ENCODE measurements at places on chromosomes 3 and 15.

- DNase-seq: peak; percentile 48
These were observed 9.6 kb downstream of the KBTBD13 start for GRCh38 chr15:65085990-65086679.

DNA sequence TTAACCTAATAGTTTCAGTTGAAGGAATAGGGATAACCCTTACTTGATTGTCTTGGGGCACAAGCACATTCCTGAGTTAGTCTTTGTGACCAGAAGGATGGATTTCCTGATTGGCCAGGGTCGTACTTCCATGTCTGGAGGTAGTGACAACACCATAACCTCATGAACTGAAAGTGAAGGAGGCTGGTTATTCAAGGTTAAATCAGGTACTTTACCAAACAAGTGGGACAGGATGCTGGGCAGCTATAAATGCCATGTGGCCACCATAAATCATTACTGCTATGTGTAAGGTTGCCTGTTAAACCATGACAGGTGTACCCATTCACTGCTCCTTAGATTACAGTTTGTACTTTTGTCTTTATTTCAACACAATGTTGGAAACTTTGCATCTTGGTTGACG lies 128.3 kb upstream of the SAMMSON start:
- DNase-seq: no peak

DNA sequence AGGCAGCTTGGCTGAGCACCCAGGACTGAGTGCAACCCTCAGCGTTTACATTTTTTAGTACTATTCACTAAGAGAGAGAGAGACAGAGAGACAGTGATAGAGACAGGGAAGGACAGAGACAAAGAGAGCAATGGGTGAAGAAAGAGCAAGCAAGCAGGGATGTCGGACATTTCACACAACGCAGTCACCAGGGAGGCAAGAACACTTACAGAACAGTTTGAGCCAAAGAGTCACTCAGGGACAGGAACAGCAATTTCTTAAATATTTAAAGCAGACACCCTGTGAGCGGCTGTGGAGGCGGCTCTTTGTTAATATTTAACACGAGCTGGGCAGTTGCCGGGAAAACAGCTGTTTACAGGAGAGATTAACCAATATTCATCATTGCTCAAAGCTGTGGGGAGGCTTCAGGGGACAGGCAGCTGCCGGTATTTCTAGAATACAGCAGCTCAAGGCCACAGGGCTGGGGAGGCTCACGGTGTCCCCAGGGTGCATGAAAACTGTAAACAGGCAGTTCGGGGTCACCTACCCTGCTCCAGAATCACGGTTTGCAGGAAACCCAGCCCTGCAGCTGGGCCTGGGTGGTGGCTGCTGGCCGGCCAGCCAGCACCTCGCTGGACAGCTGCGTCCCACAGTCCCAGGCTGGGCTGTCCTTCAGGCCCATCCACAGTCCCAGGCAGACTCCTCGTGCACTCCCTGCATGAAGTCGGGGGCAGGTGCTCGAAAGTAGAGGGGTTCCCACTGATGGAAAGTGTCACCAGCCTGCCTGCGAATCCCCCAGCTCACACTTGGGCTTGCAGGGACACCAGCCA lies 38.8 kb upstream of the PCSK6 start:
- peak; percentile 36 for DNase-seq

- no peak for DNase-seq
These were observed 9.1 kb upstream of the ABHD2 start for GRCh38 chr15:89078851-89079810.

GRCh38 chr15:92355307-92355706 lies 38.4 kb upstream of the ST8SIA2 start:
- no peak for DNase-seq

DNA sequence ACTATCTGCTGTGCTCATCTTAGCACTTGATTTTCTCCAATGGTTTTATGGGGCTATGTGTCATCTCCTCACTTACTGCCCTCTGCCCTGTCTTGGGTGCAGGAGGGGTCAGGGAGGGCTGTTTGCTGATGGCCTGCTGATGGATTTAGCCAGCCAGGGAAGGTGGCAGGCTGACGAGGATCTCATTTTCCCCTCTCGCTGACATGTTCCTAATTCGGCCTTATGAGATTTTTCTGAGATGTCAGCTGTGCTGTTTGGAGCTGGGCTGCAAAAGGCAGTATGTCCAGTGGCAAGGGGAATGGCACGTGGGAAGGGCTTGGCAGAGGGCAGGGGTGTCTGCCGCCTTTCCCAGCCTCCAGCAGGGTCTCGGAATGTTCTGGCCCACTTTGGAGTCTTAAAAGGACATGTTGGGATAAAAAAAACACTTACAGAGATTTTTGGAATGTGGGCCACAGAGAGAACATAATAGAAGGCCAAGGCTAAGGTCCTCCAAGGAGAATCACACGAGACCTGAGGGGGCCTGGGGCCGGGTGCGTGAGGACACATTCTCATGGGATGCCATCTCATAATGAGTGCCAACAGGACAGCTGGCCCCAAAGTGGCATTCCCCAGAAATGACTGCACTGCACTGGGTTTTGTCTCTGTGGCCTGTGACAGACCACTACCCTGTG lies 303.8 kb downstream of the TLE3 start:
- DNase-seq: no peak

DNA sequence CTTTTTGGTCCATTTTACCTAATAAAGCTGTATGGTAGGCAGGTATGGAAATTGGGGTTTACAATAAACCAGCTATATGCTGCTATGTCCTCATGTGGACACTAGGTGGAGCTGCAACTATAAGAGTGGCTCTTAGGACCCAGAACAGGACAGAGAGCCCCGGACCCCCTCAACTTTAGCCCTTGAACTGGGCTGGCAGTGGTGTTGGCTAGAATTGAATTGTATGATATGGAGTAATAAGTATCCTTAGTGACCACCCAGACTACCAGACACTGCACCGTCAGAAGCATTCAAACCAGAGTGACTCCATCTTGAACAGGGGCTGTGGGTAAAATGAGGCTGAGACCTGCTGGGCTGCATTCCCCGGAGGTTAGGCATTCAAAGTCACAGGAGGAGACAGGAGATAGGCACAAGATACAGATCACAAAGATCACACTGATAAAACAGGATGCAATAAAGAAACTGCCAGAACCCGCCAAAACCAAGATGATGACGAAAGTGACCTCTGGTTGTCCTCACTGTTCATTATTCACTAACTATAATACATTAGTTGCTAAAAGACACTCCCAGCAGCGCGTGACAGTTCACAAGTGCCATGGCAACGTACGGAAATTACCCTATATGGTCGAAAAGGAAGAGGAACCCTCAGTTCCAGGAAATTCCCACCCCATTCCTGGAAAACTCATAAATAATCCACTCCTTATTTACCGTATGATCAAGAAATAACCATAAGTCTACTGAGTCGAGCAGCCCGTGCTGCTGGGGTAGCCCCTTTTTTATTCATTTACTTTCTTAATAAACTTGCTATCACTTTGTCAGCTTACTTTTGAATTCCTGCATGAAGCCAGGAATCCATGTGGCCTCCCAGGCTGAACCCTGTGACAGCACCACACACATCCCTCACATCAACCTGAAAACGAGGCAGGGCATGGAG lies 68.7 kb upstream of the BLM start:
- peak; percentile 95 for DNase-seq

DNA sequence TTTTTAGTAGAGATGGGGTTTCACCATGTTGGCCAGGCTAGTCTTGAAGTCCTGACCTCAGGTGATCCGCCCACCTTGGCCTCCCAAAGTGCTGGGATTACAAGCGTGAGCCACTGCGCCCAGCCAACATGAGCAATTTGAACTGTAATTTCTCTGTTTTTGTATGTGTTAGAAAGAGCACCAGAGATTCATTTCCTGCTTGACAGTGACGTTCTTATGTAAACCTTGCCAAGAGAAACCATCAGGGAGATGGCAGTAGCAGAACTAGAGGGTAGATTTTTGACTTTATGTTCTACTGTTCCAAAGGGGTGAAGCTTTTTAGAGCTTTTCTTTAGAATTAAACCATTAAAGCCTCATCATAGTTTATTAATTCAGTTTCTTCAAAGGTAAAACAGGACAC lies 148.1 kb upstream of the UMPS start:
- DNase-seq: no peak

GRCh38 chr3:138023754-138024153 lies 13.8 kb downstream of the CLDN18 start:
- no peak for DNase-seq

GRCh38 chr15:88016406-88016805 lies 240.1 kb downstream of the NTRK3 start:
- no peak for DNase-seq

- no peak for DNase-seq
These were observed 107.9 kb downstream of the APBA2 start for GRCh38 chr15:28993720-28994053.

DNA sequence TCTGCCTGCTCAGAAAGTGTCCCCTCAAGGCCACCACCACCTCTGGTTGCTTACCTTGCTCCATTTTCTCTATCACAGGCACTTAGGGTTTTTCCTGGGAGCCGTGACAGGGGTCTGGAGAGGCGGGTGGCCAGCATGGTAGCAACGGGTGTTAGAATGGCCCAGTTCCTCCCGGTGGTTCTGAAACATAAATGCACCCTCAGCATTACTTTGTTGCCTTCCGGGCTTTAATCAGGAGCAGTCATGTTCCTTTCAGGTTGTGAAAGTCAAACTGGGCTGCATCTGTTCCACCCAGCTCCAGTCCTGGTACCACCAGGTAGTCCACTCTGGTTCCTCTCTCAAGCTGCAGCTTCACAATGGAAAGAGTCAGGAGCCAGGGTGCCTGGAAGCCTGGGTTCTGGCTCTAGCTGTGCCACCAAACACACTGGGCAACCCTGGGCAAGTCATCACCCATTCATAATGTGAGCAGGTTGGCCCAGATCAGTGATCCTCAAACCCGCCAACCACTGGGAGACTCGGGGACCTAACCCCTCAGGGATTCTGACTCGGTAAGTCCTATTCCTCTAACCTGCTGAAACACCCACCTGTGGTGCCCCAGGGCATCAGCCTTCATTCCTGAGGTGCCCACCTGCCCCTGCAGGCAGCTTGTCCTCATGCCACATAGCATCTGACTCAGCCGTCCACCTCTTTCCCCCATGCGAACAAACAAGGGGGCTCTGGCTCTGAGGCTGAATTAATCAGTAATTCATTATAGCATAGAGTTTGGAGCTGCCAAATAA lies 9.3 kb downstream of the BDH1 start:
- DNase-seq: peak; percentile 31
